ENCODE measurements at places on chromosomes 6 and 20.

GRCh38 chr20:1371202-1371782, 21.6 kb downstream of the FKBP1A start:
- no peak for DNase-seq

GRCh38 chr6:4446982-4447381, 311.6 kb upstream of the ECI2 start:
- DNase-seq, result no peak

- no peak for DNase-seq
Observed at GRCh38 chr6:69138148-69138547, 503.1 kb downstream of the ADGRB3 start.

DNA sequence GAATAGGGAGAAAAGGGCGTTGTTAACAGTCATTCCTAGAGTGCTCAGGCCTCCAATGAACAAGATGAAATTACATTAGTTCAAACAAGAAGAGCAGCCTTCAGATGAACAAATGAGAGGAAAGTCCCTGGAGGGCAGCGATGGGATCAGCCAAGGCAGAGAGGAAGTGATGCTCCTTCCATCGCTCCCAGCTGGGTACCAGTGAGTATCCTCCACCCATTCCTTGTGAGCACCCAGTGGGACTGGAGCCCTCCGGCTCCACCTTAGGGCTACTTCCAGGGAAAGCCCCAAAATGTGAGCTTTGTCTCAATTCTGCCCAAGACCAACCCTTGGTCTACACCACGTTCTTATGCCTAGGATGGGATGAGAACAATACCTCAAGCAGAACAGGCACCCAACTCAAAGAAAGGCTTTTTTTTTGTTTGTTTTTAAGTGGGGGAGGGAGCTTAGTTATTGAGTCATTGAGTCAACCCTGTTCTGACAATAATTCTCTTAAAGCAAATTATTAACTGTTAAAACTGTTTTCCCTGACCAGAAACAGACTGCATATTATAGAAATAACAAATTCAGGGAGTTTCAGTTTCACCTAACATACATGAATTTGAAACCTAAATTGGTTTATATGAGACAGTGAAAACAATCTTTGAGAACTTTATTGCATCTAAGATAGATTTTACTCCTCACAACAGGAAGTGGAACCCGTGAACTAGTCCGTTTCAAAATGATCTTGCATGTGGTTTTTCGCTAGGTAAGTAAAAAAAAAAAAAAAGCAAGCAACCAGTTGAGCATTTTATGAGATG, 106.9 kb downstream of the IPCEF1 start:
- no peak for DNase-seq

DNA sequence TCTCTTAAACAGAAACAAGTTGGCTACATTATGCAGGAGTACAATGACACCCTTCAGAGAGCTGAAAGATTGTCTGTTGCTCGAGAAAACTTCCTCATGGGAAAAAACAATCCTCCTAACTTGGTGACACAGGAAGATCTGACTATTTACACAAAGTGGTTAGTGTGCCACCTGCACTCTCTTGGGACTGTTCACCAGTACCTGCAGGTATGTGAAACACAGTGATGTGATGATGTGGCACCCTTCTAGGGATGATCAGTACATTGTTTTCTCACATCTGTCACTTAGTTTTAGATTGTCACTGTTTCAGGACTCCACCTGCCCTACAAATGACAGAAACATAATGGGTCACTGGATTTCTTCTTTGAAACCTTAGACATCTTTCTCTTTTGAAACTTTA, 101.8 kb downstream of the CEP57L1 start:
- DNase-seq, result no peak

GRCh38 chr6:4801491-4802110, 25.4 kb downstream of the CDYL start:
- DNase-seq, result no peak

- no peak for DNase-seq
Observed at GRCh38 chr6:81331526-81331925, 421.0 kb downstream of the TENT5A start.

GRCh38 chr6:5085648-5086293, 630 bp downstream of the PPP1R3G start:
- DNase-seq, result no peak

- no peak for DNase-seq
Observed at GRCh38 chr6:47917202-47917601, 135.4 kb downstream of the OPN5 start.

- DNase-seq, result no peak
Observed at GRCh38 chr6:144715344-144715743, 430.2 kb downstream of the UTRN start.

- no peak for DNase-seq
Observed at GRCh38 chr6:42022755-42023384, 27.5 kb upstream of the TAF8 start.

- no peak for DNase-seq
Observed at GRCh38 chr6:111536910-111537527, 54.0 kb upstream of the REV3L start.

DNA sequence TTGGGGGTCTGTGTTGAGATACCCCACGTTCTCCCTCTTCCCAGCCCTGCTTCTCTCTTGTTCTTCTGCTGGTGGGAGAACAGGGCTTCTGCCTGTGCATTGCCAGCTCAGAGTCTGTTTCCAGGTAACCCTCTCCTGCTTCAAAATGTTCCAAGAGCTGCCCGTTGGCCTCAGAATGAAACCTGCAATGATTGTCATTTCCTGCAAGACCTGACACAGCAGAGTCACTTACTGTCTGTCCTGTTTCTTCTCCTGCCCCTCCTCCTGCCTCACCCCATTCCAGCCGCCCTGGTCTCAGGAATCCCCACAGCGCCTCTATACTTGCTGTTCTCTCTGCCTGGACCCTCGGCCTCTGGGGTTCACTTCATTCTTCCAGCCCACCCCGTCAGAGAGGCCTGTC, 81.4 kb upstream of the ARID1B start:
- DNase-seq, result no peak

DNA sequence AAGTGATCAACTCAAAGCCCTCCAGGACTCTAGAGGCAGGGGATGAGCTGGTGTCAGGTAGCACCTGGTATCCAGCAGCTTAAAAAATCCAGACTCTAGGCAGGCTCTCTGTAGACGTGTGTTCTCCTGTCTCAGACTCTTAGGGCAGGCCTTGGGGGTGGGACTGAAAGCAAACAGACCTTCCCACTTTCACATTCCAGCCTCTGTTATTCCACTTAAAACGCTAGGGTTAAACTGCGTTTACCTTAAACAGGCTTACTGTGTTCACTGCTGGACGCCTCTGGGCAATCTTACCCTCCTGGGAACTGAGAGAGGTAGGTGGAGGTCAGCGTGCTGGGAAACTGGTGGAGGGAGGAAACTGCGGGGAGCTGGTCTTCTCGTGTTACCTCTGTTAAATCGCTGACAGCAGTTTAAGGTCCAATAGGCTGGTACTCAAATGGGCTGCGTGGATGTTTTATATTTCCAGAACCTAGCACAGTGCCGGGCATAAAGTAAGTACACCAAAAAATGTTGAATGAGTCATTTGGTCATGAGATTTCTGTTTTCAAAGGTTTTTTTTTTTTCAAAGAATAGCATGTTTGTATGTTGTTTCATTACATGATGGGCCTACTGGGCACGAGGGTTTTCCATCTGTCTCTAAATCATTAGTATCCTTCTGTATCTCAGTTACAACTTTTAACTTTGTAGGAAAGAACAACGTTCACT, at the start of gene GCNT2:
Gene GCNT2, plus strand, starts transcription at position 248 of the 705 bp plus-strand sequence. CDS start 7,561 bp downstream, outside the sequence.
- no peak for DNase-seq

DNA sequence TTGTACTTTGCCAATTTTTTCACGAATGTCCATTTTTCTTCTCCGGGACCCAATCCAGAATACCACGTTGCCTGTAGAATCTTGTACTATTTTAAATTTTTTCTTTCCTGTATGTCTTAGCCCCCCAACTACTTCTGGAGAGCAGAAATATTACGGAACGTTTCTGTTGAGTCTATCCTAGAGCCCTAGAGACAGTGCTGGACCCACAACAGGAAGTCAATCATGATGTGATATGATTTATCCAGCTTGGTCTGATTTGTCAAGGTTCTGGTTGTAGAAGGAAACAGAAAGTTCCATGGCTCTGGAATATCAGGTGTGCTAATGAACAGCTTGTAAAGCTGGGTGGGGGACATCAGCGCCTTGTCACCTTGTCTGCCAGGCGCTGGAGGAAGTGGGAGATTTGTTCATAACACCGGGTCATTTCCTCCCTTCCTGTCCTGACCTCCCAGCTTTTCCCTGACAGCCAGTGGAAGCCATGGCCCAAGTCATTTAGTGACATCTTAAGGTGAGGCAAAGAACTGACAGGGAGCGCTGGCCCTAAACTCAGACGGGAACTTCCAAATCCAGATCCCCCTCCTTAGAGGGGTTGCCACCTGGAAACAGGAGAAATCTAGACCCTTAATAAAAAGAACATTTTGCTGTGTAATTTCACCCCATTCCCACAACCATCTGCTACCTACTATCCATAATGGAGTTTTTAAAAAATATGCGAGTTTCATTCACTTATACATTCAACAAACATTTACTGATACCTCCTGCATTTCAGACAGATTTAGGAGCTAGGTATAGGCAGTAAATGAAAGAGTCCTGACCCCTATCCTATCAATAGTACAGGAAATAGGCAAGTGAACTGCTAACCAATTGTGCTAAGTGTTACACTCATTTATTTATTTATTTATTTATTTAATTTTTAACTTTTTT, 130.5 kb downstream of the ZFP64 start:
- no peak for DNase-seq

DNA sequence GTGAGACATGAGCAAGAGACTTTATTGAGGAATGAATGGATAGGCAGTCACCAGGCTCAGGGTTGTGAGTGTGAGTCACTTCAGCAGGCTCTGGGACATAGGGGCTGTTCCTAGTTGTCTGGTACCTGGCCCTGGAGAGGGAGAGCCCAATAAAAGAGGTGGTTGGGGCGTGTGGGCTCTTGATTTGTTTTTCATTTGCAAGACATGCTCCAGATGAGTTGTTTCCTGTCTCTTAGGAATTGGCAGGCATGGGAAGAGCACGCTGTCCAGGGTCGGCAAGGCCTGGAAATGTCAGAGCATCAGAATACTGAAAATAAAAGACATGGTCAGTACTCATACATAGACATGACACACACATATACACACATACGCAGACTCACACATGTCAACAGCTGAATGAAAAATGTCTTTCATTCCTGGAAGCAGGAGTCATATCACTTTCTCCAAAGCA, 166.3 kb upstream of the SULF2 start:
- no peak for DNase-seq

GRCh38 chr20:64156886-64157875, 7.1 kb upstream of the MYT1 start:
- DNase-seq, result no peak

- DNase-seq, result no peak
Observed at GRCh38 chr20:17987988-17988387, 19.2 kb downstream of the MGME1 start.

DNA sequence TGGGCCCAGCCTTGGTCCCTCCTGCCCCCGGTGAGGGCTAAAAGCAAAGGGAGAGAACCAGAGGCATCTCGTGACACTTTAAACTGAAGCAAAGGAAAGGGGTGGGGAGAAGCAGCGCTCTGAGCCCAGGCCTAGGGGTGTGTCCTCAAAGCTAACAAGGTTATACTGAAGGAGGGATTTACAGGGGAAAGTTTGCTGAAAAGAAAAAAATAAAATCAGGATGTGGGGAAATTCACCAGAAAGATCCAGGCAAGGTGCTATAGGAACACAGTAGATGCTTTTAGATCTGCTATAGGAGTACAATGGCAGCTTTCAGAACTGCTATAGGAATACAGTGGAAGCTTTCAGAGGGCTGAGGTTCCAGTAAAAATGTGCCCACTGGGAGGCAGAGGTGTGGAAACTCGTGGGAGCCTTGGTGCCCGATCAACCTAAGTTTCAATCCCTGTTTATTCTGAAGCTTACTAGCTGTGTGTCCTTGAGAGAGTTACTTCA, at the start of gene COL9A1:
Gene COL9A1, minus strand, starts transcription at position 51 of the 492 bp plus-strand sequence. CDS start 160 bp downstream, outside the sequence.
- no peak for DNase-seq

- DNase-seq, result no peak
Observed at GRCh38 chr6:44266347-44266746, 996 bp upstream of the NFKBIE start.

- DNase-seq, result no peak
Observed at GRCh38 chr6:149845549-149845948, 18.6 kb downstream of the LRP11 start.

DNA sequence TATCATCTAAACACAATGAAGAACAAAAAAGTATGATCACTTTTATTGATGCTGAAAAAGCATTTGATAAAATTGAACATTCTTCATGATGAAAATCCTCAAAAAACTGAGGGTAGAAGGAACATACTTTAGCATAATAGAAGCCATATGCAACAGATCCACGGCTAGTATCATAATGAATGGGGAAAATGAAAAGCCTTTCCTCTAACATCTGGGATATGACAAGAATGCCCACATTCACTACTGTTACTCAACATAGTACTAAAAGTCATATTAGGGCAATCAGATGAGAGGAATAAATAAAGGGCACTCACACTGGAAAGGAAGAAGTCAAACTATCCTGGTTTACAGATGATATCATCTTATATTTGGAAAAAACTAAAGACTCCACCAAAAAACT, 256.6 kb downstream of the RFPL4B start:
- DNase-seq, result no peak

DNA sequence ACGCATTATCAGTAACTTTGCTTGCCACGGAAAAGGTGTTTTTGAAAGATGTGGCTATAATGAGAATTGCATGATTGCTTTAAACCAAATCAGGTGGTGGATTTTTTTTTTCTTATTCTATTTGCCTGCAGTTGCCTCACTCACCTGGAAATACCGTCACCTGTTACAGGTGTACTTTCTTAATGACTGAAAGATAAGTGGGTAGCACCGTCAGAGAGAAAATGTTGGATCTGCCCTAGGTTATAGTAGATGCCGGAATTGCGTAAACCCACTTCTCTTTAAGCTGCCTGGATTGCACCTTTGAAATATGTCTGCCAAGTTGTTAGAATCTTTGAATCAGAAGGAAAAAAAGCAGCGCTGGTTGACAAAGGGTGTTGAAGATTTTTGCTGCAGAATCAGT, 68.5 kb downstream of the SH3BGRL2 start:
- DNase-seq, result no peak

DNA sequence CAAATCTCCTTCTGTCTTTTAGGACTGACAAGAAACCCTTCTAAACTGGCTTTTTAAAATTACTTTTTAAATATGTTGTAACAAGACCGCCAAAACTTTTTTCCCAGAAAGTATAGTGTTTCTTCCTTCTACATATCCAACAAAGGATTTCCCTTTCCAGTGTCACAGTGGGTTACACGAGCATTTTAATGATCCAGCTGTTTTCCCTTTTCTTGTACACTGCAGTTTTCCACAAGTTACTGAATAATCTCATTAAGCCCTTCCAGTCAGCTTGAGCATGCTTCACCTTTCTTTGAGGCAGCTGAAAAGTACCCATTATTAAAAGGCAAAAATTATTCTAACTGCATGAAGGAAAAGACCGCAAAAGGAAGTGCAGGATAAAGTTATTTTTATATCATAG, 48.6 kb downstream of the CD24 start:
- DNase-seq, result no peak

- DNase-seq, result no peak
Observed at GRCh38 chr6:118667988-118668387, 16.6 kb upstream of the CEP85L start.

GRCh38 chr6:20056350-20056992, 155.8 kb downstream of the MBOAT1 start:
- peak; percentile 59 for DNase-seq

- no peak for DNase-seq
Observed at GRCh38 chr20:22941550-22941949, 93.6 kb upstream of the SSTR4 start.
